NCI-H774 (cell line): ENCODE measurements at places on chromosomes 16 and 17.

GRCh38 chr17:78322327-78322857, 37.5 kb downstream of the SOCS3 start:
- DNase-seq, result no peak

- DNase-seq, result no peak
Observed at GRCh38 chr17:17414341-17414805, 62.4 kb upstream of the MED9 start.

- DNase-seq, result no peak
Observed at GRCh38 chr17:5785338-5785737, 201.0 kb upstream of the NLRP1 start.

- DNase-seq, result no peak
Observed at GRCh38 chr16:48426244-48427141, 41.3 kb upstream of the SIAH1 start.

GRCh38 chr16:79124016-79124756, 476.4 kb downstream of the MAF start:
- no peak for DNase-seq

DNA sequence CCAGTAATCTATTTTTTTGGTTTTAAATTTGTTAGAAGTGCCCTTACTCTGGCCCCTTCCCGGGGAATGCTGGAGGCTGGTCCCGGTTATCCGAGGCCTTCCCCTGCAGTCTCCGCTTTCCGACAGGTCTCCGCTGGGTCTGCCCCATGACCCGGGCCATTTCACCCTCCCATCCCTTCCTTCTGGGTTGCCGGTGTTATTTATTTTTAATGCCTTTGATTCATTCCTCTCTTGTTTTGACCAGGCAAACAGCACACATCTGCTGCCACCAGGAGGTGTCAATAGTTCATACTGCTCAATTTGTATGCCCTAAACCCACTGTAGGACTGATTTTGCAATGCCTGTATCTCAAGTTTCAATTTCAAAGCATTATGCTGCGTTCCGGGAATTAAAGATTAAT, 113.2 kb upstream of the IRX5 start:
- DNase-seq, result no peak

GRCh38 chr17:80859002-80859941, 132.4 kb upstream of the CHMP6 start:
- DNase-seq, result no peak

DNA sequence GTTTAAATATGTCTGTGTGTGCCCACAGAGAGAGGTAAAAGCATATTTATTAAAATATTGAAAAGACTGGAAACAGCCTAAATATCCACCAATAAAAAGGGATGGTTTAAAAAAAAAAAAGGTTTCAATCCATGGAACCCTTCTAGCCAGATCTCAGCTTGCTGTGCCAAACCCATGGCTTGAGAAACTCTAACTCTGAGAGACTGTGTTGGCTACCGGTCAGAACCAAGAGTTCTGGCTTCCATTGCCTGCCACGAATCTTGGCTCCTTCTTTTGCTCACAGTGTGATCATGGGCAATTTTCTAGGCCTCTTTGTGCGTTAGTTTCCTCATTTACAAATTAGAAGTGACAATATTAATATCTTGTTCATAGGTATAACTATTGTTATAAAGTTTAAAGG, 201.3 kb upstream of the IRX3 start:
- DNase-seq, result no peak

DNA sequence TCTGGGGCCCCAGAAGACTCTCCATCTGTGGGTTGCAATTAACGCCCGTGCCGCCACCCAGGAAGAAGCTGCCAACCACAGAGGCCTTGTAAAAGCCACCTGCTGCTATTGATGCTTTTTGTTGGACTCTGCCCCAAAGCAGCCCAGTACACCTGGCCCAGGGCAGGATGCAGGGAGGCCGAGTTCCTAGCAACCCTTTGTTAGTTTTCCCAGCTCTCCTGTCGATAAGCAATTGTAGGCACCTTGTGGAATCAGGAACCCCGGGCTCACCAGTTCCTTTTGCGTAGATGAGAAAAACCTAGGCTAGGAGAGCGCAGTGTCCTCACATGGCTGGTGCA, 103.3 kb downstream of the ABCC6 start:
- peak; percentile 57 for DNase-seq

- DNase-seq, result no peak
Observed at GRCh38 chr17:77848257-77848656, 110.2 kb upstream of the TNRC6C start.

DNA sequence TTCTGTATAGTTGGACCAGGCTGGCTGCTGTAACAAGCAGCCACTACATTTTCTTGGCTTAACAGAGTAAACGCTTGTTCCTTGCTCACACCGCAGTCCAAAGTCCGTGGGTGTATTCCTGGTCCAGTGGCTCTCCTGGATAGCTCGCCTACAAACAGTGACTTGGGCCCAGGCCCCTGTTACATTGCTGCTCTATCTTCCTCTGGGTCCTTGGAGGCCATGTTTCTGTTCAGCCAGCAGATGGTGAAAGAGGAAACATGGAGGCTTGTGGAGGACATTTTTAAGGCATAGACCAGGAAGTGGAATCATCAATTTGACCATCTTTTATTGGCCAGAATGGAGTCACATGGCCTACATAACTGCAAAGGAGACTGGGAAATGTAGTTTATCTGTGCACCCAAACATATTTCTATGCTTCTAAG, 55.1 kb downstream of the ATP2C2 start:
- no peak for DNase-seq

DNA sequence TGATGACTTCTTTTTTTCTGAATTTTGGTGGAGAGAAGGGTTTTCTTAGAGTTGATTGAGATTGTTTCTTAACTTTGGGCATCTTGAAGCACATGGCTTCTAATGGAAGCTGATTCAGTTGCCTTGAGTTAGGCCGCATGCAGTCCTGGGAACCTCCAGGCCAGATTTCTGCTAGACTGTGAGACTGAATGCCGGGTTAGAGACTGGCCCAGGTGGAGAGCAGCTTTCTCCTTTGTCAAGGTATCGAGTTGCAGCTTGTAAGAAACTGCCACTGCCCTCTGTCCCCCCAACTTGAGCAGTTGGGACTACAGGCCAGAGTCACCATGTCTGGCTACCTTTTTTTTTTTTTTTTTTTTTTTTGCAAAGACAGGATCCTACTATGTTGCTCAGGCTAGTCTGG, 77.6 kb downstream of the CLEC16A start:
- no peak for DNase-seq

DNA sequence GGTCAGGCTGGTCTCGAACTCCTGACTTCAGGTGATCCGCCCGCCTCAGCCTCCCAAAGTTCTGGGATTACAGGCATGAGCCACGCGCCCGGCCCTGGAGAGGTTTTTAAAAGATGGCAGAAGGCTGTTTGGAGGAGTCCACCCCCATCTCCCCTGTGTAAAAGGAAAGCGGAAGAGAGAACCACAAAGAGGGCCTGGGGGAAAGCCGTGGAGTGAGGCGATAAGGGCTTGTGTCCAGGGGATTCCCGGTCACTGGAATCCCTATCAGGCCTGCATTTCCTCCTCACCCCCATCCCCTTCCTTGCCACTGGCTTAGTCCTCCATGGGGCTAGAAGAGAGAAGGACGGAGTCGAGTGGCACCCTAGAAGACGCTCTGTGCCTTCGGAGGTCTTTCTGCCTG, at the start of gene GP1BA:
TSS of gene GP1BA (plus strand) at position 315 of the 400 bp plus-strand sequence. CDS start 328 bp downstream, outside the sequence.
- DNase-seq, result no peak

GRCh38 chr16:31467151-31467773, 4.7 kb upstream of the TGFB1I1 start:
- no peak for DNase-seq

GRCh38 chr17:70096861-70097260, 21.8 kb downstream of the KCNJ16 start:
- DNase-seq, result no peak

DNA sequence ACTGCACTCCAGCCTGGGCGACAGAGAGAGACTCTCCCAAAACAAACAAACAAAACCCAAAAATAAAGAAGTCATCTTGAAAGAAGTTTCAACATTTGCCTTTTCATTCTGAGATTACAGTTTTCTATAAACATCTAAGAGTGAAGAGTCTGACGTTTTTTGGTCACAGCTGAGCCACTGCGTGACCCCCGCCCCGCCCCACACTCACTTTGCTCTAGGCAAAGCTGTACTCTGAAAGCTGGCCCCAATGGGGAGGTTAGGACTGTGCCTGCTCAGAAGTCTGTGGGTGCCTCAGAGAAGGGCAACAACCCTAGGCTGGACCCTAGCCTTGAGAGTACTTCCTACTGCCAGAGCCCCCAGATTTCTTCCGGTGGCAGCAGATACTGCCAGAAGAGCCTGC, 19.3 kb downstream of the CYB5D2 start:
- DNase-seq, result no peak

DNA sequence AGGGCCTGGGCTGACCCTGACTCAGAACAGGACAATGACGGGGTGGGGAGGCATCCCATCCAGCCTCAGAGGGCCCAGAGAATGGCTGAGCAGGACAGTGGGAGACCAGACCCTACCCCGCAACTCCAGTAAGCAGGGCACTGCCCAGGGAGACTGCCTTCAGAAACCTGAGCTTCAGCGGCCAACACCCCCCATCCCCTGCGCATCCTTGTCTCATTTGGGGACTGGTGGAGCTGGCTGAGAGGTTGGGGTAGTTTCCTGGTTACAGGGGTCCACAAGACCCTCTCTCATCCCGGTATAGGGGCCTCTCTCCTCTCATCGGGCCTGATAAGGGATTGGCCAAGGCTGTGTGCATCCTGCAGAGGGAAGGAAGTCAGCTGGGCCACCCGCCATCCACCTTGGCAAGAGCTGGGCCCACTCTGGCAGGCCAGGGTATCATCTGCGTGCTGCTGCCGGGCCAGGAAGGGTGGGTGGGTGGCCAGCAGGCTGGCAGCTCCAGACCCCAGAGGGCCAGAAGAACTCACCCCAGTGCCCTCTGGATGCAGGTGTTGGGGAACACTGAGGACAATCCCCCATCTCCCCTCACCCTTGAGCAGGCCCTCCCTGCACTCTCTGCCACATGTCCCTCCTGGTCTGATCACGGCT, 229.1 kb downstream of the KATNIP start:
- DNase-seq, result no peak
